Activated effector memory CD4-positive, alpha-beta T cell treated with anti-CD3 and anti-CD28 coated beads, Interleukin-2, amount 50 U/mL, for 16 hours (primary cell): ENCODE measurements at places on chromosomes 1 and 21.

GRCh38 chr1:175717610-175718540, 25.5 kb downstream of the TNR start:
- no peak for DNase-seq

- DNase-seq: no peak
Observed at GRCh38 chr1:167784876-167785550, 63.2 kb downstream of the MPZL1 start.

DNA sequence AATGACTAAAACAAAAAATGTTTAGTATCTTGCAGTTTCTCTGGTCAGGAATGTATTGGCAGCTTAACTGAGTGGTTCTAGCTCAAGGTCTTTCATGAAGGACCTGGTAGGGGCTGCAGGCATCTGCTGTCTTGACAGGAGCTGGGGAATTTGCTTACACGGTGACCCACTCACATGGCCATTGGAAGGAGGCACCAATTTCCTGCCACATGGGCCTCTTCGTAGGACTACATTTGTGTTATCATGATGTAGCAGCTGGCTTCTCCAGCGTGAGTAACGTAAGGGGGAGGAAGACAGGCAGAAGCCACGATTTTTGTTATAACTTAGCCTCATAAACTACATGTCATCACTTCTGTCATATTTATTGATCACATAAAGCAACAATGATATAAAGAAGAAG, 376.3 kb downstream of the AMY1C start:
- DNase-seq: no peak

DNA sequence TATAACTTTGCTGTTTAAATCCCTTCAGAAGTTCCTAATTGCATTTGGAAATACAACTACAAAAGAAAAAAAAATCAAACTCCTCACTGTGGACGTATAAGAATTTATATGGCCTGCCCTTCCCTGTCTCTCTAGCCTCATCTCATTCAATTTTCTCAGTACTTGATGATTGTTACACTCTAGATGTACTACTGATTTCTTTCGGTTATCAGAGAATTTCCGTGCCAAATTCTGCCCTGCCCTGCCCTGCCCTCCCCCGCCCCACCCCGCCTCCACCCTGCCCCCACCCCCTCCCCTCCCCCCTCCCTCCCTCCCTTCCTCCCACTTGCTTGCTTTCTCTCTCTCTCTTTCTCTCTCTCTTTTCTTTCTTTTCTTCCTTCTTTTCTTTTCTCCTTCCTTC, 71.7 kb upstream of the MPC2 start:
- no peak for DNase-seq

- peak; percentile 89 for DNase-seq
Observed at GRCh38 chr1:247331172-247331524, 519 bp downstream of the ZNF496 start.

DNA sequence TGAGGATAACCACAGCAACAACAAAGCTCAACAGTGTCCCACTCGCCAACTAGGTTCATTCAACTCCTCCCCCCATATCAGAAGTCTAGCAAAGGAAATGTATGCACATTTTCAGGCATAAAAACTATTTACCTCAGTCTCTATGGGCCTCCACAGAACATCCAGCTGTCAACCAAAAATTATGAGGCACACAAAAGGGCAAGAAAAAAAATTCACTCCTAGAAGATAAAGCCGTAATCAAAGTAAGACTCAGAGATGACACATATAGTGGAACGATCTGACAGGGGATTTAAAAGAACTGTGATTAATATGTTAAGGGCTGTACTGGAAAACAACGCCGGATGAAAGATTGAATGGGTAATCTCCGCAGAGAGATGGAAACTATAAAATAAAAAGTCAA, 158.7 kb downstream of the NTPCR start:
- DNase-seq: no peak

DNA sequence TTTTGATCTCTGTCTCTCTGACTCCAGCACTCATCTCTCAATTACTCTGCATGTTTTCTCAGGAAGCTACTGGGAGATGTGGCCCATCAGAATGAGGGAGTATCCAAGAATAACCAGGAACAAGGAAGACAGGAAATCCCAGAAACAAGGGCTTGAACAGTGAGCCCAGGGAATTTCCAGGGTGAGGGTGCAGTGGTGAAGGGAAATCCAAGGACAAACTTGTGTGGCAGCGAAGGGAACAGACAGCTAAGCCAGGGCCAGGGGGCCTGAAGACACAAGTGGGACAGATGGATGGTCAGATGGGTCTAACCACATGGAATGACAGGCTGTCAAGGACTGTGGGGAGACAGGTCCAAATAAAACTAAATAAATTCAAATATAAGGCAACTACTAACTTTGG, 121.8 kb upstream of the ERRFI1 start:
- no peak for DNase-seq

DNA sequence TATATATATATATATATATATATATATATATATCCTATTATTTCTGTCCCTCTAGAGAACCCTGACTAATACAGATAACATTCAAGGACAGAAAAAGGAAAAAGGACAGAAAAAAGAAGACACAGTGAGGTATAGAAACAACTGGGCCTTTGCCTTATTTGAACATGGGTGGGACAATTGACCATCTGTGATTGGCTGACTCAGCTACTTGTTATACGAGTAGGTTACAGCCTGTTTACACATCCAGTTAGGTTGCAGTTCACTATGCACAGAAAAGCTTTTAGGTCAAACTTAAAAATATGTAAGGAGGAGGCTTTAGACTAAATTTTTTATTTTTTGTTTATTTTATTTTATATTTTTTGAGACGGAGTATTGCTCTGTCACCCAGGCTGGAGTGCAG, 39.8 kb upstream of the RGS8 start:
- no peak for DNase-seq

GRCh38 chr1:158327481-158327880, 3.9 kb downstream of the CD1B start:
- DNase-seq: no peak

- DNase-seq: peak; percentile 58
Observed at GRCh38 chr21:46115441-46116188, 17.7 kb downstream of the COL6A2 start.

DNA sequence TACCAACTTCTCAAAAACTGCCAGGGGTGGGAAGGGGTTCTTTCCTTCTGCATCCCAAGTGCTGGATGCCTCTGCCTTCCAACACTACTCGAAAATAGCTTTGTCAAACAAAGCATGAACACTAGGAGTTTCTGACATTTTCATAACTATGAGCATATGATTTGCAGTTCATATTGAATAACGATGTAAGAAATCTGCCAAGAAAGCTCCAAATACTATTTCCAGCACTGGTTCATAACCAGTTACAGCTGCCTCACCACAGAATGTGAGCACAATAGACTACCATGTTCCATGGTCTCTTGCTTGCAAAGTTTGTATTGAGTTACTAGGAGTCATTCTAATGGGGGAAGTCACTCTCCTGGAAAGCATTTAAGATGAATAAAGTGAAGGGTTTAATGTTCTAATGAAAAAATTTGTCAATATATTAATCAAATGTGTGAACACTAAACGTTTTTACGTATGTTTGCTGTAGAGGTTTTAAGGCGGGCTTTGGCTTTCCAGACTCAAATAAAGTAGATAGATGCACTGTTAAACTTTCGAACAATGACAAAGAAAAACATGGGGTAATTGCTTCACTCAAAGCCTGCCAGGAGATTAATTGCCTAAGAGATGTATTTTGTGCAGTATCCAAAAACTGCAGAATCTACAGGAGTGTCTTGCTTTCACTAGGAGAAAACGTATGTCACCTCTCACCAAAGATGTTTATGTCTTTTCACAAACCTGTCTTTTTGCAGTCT, 78.6 kb upstream of the UBE2U start:
- no peak for DNase-seq

- no peak for DNase-seq
Observed at GRCh38 chr1:245859493-245860114, 647.5 kb downstream of the SMYD3 start.

DNA sequence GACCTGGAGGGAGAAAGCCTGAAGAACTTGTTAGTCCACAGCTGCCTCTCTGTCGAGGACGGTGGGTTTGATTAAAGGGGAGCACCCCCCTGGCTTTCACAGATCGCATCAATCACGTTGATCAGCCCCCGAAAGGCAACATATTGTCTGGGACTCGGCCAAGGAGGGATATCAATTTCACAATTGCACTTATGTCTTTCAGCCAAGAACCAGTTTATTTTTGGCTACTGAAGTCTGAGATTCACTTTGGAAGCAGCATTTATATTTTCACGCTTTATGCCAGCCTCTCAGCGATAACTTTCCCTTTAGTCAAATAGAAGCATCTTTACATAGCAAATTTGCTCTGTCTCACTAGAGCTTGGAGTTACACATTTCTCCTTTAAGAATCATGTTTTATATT, 253.2 kb upstream of the RRP15 start:
- no peak for DNase-seq

DNA sequence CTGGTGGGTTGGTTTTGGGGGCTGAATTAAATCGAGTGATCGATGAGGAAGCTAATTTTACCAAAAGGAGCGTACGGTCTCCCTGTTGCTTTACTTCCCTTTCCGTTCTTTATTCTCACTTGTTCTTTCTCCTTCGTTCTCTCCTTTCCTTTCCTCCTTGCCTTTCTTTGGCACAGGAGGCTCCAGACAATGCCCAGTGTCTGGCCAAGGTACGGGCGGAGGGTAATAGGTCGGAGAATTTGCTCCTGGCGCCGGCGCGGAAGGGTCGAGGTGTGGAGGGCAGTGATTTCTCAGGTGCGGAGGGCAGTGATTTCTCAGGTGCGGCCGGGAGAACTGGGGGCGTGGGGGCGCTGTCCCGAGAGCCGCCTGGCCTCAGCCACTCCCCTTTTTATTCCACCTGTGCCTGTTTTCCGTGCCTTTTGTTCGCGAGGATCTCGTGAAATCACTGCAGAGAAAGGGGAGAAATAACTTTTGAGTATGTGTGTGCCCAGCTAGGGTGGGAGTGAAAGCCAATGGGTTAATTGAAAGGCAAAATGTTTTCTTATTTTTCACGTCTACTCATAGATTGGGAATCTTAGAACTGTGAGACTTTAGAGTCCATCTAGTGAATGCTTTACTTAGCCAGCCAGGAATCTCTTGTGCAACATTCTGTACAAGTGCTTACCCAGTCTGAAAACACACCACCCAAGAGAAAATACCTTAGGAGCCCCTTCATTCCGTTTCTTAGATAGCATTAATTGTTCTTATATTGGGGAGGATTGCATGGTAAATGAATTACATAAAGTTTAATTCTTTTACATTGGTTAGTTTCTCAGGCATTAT, 1.3 kb downstream of the FNBP1L start:
- DNase-seq: no peak

GRCh38 chr1:53093451-53093754, 31.4 kb downstream of the PODN start:
- no peak for DNase-seq

- DNase-seq: no peak
Observed at GRCh38 chr1:226874579-226875425, 4.4 kb downstream of the PSEN2 start.

GRCh38 chr1:2972011-2972878, 49.0 kb upstream of the ACTRT2 start:
- peak; percentile 49 for DNase-seq

- no peak for DNase-seq
Observed at GRCh38 chr1:23354245-23354644, 10.2 kb upstream of the HNRNPR start.

GRCh38 chr1:23576338-23577055, 17.2 kb upstream of the ID3 start:
- DNase-seq: no peak

- no peak for DNase-seq
Observed at GRCh38 chr1:55700359-55701130, 485.4 kb upstream of the USP24 start.

- no peak for DNase-seq
Observed at GRCh38 chr1:8343464-8344001, 25.6 kb downstream of the SLC45A1 start.

- DNase-seq: no peak
Observed at GRCh38 chr1:197210426-197210825, 57.6 kb upstream of the CRB1 start.

DNA sequence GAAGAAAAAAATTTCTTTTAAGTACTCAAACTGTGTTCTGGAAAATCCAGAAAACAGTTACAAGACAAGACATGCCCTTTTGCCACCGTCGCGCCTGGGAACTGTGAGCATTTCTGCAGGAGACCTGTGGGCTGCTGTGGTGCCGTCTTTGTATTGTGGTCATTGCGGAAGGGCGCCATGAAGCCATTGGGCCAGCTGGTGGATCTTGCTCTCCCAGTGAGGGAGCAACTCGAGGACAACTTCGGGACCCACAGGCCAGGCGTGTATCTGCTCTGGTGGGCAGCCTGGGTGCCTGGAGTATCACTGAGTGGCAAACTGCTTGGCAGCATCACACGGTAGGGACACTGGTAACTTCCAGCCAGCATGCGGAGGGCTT, 3.8 kb upstream of the THEMIS2 start:
- DNase-seq: no peak

- DNase-seq: no peak
Observed at GRCh38 chr1:171213559-171214454, 28.7 kb downstream of the FMO2 start.

DNA sequence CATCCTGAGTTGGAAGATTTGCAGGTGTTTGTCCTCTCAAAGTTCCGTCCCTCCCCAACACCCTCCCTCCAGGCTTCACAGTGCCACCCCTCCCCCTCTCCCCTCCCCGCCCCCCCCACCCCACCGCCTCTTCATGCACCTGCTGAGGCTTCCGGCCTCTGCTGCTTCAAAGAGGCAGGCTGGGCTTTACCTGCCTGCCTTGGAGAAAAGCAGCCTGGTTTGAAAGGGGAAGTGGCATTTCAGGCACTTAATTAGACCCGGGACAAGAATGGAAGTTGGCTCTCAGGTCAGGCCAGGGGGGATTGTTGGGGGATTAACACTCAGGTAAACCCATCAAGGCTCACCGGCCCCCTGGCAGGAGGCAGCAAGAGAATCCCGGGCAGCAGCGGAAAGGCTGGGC, 21.1 kb downstream of the PAX7 start:
- no peak for DNase-seq

- no peak for DNase-seq
Observed at GRCh38 chr1:36453051-36453450, 2.8 kb upstream of the OSCP1 start.

GRCh38 chr1:27000090-27000816, 6.8 kb downstream of the TRNP1 start:
- no peak for DNase-seq

DNA sequence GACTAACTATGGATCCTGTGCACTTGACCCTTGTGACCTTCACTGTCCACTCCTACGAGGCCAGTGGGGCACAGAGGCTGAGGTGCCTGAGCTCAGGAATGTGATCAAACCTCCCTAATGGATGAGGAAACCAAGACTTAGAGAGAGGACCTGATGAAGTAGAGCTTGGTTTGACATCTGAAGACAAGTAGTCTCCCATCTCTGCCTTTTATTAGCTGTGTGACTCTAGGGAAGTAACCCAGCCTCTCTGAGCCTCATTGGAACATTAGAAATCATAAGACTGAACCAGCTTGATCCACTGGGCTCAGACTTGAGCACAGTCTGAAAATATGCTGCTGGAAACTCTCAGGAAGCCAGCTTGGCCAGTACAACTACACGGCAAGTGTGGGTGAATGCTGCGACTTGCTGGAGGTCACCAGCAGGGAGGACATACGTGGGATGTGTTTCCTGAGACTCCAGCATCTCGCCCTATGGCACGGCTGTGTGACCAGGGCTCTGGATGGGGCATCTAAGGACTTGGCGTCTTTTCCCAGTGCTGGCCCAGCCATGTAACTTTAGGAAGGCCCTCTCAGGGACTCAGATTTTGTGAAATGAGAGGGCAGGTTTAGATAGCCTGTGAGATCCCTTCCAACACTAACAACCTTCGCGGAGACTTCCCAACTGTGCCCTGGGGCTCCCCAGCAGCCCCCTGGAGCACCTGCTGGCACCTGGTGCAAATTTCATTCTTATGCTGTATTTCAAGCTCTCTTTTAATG, 10.5 kb downstream of the CDCP2 start:
- no peak for DNase-seq
